IMR-90 (cell line): ENCODE measurements at places on chromosomes 3 and 15. TPM values are rescaled to one million over a fixed set of nuclear protein-coding genes. Genes with fewer than 3 reads are reported as not detected.

DNA sequence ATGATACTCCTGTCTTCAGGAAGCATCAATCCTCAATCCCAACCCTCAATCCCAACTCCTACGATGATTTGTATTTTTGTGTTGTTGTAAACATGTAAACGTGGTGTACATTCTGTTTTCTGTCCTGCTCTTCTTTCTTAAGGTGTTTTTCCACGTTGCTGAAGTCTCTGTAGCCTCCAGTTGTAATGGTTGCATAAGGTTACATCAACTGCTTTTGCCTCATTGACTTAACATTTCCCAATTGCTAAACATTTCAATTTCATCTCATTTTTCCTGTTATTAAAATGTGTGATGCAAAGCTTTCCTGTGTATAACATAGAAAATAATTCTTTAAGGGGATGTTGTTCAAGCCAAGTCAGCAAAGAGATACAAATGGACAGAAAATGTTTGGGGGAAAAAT is 33.4 kb downstream of the HRH1 start:
- peak; percentile 51 for DNase-seq
- H3K27me3 ChIP-seq = no peaks in the 10 kb centered on the region
- no peak overlapping the region for H3K27ac ChIP-seq
- no peak overlapping the region for H3K4me3 ChIP-seq
- peaks cover 20% of the 10 kb centered on the region for H3K4me1 ChIP-seq
- peaks cover 2% of the 10 kb centered on the region; the same call in 1 of the 2 replicates for H3K36me3 ChIP-seq

Gene PLA2G4E
- not detected in 2 replicates for polyA plus RNA-seq

GRCh38 chr3:37676885-37677284 is 184.8 kb upstream of the CTDSPL start:
- no peaks in the 10 kb centered on the region for H3K36me3 ChIP-seq
- no peak for DNase-seq

GRCh38 chr3:94494992-94495391 is 432.1 kb downstream of the NSUN3 start:
- H3K36me3 ChIP-seq = no peaks in the 10 kb centered on the region
- DNase-seq = no peak
- H3K4me1 ChIP-seq = no peaks in the 10 kb centered on the region
- no peaks in the 10 kb centered on the region for H3K27me3 ChIP-seq
- no peak overlapping the region for H3K27ac ChIP-seq
